Stimulated activated CD4-positive, alpha-beta T cell treated with anti-CD3 and anti-CD28 coated beads, TNF-alpha, amount 100 ng/mL, for 1 hour (primary cell): ENCODE measurements at places on chromosomes 13 and 19.

DNA sequence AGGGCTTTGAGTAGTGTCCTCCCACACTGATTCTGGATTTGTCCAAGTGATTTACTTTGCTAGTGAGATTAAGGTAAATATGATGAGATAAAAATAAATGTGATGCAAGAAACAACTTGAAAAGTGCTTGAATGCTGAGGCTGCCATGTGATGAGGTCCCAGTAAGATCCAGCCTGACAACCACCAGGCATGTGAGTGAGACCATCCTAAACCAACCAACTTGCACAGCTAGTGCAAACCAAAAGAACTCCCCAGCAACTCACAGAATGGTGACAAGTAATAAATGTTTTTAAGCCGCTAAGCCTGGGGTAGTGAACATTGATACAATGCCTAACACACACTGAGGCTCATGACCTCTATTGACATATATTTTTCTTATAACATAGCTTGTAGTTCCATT lies 13.3 kb upstream of the RBM26 start:
- DNase-seq = no peak

- no peak for DNase-seq
Measured at GRCh38 chr13:76379341-76380105, 506.7 kb downstream of the KCTD12 start.

GRCh38 chr19:58182577-58182988 lies 278 bp upstream of the ZNF274 start:
- peak; percentile 67 for DNase-seq

DNA sequence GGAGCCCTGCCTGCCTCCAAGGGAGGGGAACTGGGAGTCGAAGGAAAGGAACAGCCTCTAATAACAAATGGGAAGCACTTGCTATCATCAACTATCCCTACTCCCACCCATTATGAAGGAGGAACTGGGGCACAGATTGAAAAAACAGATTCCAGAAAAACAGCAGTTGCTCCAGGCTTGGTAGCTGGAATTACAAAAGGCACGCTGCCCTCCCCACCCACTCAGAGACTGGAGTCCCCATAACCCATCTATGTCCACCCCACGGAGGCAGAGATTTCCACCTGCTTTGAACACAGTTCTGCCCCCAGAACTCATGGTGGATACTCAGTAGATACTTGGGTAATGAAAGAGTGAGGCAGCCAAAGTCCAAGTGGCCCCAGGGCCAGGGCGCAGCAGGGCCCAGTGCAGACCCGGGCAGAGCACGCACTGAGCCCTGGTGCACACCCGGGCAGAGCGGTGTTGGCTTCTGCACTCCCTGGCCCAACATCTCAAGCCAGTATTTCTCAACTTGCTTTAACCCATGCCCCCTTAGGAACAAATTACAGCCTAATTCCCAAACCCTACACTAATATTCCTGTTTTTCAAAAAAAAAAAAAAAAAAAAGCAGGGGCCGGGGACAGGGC lies 19.1 kb upstream of the CCNP start:
- DNase-seq = no peak

DNA sequence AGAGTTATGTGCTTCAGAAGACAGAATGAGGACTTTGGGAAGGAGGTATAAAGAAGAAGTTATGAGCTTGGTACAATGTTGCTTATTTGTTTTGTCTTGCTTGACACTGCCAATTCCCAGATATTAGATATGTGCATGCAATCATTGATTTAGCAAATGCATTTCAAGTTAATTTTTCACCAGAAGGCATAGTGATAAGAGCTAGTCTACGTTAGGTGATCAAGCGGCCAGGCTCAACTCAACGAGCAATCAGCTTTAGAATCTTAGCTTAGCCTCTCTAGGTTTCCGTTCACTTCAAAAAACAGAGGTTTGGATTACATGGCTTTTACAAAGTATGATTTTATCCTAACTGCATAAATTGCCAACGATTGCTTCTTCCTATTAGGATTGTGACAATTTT lies 81.6 kb upstream of the POSTN start:
- DNase-seq = no peak

DNA sequence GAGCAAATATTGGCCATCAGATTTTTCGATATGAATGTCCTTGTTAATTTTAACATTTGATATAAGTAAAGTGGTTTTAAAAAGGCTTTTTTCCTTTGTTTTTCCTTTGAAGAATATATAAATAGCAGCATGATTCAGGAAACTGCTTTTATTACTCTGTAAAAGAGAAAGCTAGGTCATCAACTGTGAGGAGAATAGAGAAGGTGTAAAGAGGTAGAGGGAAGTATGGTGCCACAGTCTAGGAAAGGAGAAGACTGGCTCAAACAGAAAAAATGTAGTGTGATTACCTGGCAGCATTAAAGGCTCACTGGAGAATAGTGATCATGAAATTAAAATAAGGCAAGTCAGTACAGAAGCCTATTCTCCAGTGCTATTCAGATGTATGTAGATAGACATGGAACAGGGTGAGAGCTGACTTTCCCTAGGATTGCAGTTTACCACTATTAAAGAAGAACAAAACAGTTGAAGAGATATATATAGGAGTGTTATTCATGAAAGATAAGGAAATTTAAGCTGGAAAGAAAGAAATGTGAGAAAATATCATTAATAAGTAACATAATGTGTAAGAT lies 1115.9 kb upstream of the PCDH9 start:
- no peak for DNase-seq

GRCh38 chr19:45008552-45008951 lies 7.3 kb downstream of the RELB start:
- no peak for DNase-seq

DNA sequence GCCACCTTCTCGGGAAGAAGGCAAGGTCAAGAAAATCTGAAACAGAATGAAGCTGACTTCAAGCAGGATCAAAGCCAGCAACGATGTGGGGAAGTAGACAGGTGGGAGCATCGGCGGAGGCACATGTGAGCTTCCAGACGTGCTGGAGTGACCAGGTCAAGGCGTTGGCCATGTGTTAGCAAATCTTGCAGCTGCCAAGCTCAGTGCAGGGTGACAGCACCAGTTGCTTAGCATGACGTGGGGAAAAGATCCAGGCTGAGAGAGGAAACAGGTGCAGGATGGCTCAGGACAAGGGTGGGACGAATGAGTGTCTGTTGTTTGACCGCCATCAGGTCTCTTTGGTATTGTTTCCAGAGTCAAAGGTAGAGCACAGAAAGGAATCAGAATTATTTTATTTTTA lies 92.3 kb downstream of the TNFSF13B start:
- no peak for DNase-seq

DNA sequence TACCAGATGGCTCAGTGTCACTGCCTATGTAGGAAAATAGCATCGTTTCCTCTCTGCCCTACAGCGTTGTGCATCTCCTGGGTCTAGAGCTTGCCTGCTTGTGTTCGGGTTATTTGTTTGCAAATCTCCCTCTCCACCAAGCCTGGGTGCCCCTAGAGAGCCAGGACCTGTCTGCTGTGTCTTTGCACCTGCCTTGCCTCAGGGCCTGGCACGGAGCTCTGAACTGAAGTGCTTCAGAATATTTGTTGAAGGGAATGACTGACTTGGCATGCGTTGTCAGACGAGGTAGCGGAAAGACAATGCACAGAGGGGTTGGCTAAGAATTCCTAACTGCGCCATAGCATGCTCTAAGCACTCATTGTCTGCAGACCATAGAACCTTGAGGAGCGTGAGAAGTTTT lies 263.4 kb downstream of the FGF9 start:
- DNase-seq = no peak

- DNase-seq = no peak
Measured at GRCh38 chr13:31221057-31221456, 21.3 kb downstream of the B3GLCT start.

- DNase-seq = no peak
Measured at GRCh38 chr19:38721496-38721895, 22.8 kb downstream of the CAPN12 start.

DNA sequence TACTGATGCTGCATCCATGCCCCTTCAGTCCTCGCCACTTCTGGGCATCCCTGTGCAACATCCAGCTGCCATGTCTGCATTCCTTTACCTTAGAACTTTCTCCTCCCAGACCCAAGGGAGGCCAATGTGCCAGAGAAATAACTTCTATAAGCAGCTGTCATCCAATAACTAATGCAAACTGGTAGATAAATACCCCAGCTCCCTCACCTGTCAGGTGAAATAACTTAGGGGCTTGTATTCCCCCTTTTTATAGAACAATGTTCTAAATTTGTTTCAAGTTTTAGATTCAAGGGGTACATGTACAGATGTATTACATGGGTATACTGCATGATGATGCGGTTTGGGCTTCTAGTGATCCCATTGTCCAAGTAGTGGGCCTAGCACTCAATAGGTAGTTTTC lies 880.1 kb downstream of the UQCRFS1 start:
- DNase-seq = no peak

GRCh38 chr13:43375797-43376465 lies 352.5 kb downstream of the DNAJC15 start:
- DNase-seq = no peak

DNA sequence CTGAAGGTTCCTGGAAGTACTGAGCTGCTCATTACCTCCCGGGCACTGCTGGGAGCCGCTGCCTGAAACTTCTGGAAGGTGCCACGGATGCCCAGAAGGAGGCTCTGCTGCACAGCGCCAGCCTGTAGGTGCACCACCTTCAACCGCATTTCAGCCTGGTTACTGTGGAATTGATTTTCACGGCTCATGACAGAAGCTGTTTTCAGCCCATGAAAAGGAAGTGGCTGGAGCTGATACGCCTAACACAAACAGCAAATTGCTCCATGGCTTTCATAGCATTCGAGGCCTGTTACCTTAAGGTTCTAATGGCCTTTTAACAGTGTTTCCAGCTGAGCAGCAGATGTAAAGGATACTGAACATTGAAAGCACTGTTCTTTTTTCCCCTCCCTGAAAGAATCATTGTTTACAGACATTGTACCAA lies 22.0 kb downstream of the GPC6 start:
- DNase-seq = no peak

- DNase-seq = no peak
Measured at GRCh38 chr13:32851083-32852069, 164.8 kb upstream of the KL start.

GRCh38 chr19:2097203-2097885 lies 629 bp downstream of the IZUMO4 start:
- no peak for DNase-seq

DNA sequence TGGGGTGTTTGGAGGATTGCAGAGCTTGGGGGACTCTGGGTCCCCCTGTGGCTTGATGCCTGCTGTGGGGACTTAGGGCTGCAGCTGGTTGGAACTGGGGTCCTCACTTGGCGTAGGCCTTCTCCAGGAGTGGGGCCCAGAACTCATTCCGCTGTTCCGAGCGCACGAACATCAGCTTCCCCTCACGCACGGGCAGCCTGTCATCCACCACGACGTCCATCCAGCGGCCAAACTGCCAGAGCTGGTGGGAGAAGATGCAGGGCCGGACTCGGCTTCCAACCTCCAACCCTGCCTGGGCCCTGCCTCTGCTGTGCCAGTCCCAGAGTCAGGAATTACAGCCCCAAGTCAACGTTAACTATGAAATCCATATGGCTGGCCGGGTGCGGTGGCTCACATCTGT lies 2.6 kb downstream of the CAPN12 start:
- DNase-seq = no peak

- DNase-seq = no peak
Measured at GRCh38 chr13:106630650-106631049, 62.7 kb upstream of the ARGLU1 start.

DNA sequence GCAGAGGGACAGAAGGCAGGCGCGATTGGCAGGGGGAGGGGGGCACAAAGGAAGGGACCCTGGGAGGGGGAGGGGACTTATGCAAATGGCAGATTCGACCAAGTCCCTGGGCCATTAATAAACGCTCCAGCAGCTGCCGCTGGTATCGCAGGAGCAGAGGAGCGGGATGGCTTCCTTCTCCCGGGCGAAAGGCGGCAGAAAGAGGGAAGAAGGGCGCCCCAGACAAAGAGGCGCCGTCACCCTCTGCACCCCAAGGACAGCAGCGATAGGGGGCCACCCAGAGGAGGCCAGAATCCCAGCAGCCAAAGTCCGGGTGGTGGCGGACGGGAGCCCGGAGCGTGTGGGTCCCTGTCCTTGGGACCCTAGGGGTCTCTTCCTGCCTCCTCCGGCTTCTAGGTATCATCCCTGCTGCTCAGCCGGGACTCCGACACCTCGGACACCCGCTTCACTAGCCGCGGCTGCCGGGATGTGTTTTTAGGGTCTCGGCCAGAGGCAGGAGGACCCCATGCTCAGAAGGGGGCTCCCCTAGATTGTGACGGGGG lies 1.9 kb downstream of the PTPRS start:
- DNase-seq = no peak

DNA sequence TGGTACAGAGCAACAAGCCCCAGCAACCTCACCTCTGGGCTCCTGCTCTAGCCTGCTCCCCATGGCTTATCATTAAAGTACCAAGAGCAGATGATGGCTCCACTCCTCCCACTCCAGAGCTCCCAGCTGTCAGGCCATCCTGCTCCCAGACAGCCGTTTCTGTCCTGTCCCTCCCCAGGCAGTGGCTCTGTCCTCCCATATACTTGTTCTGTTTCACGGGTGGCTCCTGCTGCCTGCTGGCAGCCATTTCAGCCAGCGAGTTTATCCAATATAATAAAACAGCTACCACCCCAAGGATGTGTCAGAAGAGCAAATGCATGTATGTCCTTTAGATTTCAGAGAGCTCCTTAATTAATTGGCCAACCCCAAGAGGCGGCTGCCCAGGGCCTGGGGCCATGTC lies 79.4 kb upstream of the VSTM2B start:
- DNase-seq = no peak

DNA sequence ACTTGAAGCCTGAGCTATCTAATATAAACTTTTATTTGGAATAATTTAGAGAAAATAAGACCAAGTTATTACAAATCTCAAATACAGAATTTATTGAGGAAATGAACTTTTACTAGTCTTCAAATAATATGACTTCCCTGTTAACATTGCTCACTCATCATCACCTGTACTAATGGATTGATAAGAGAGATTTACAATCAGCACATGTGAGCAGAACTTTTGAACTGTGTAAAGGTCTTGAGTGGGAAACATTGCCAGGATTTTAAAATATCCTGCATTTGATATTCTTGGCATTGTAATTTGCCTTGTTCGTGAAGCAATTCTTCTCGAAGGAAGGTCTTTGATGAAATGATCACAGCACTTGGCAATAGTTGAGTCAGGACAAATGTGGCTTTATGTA lies 111.9 kb downstream of the FGF9 start:
- DNase-seq = no peak

DNA sequence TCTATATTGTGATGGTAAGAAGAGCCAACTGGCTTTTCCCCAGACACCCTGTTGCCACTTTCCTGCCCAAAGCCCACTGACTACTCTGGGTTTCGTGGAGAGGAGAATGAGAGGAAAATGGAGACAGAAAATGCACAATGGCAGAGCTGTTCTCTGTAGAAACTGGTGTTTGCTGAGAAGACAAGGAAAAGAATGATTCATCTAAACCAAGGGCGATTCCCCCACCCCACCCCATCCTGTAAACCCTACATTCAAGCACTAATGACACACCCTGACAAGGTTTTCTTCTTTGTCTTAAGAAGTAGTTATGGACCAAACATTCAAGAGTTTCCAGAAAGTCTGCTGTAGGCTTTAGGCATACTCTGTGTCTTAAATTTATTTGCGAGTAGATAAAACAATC lies 68.8 kb downstream of the DOCK9 start:
- no peak for DNase-seq
